ENCODE measurements at places on chromosomes 5 and 9. TPM values are rescaled to one million over a fixed set of nuclear protein-coding genes. Genes with fewer than 3 reads are reported as not detected.

DNA sequence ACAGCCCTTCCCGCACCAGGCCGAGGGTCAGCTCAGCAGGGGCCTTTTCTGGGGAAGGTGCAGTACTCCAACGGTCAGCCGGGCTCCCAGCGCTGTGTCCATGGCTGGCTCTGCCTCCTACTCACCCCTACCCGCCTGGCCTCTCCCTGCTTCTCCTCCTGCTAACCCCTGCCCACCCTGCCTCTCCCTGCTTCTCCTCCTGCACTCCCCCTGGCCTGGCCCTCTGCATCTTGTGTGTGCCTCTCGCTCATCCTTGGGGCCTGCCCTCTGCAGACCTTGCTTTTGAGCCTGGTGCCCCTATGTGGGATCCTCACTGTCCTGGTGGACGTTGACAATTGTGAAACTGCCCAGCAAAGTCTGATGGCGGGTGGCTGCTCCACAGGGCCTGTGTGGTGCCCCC, 274.6 kb upstream of the IRX2 start:
- peak; percentile 21 for DNase-seq

DNA sequence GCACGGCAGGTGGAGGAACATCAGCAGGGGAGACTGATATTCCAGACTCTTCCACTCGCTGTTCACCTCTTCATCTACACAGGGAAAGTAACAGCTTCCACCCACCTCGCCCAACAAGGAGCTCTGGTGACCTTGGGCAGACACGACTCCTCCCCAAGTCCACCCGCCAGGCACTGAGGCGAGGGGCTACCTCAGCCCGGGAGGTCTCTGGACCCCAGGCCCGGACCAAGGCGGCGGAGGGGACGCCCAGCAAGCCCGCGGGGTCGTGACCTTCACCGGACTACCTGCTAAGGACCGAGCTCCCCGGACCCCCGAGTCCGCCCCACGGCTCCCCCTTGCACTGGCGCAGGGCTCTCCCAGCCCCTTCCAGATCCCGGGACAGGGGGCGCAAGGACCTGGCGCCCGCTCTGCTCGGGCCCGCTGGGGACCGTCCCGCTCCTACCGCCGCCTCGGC, 70.2 kb upstream of the LPCAT1 start:
- DNase-seq: peak; percentile 34

DNA sequence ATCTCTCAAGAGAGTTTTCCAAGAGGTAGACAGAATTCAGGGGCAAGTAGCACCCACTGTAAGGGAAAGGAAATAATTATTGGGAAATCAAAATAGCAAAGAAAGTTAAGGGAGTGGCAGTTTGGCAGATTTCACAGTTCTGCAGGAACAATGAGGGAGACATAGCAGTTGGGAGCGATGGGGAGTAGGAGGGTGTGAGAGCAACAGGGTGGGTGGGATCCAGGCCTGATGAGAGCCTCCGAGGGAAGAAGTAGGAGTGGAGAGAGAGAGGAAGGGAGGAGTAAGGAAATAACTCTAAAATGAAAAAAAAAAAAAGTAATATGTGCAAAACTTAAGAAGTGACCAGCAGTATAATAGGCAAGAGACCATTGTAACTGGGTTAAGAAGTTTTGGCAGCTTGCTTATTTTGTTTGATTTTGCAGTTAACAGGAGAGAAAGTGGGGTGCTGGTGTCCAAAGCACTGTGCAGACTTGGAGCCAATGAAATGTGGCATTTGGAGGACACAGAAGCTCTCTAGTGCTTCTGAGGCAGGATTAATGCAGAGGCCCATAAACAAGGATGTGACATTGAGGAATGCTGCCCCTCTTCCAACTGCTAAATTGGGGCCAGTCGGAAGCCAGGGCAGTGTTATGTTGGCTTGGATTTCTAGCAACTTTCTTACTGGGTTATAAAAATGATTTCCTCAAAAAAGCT, 10.2 kb downstream of the TNFAIP8 start:
- no peak for DNase-seq

- DNase-seq: peak; percentile 30
Measured at GRCh38 chr5:178429491-178430185, 160.6 kb downstream of the COL23A1 start.

DNA sequence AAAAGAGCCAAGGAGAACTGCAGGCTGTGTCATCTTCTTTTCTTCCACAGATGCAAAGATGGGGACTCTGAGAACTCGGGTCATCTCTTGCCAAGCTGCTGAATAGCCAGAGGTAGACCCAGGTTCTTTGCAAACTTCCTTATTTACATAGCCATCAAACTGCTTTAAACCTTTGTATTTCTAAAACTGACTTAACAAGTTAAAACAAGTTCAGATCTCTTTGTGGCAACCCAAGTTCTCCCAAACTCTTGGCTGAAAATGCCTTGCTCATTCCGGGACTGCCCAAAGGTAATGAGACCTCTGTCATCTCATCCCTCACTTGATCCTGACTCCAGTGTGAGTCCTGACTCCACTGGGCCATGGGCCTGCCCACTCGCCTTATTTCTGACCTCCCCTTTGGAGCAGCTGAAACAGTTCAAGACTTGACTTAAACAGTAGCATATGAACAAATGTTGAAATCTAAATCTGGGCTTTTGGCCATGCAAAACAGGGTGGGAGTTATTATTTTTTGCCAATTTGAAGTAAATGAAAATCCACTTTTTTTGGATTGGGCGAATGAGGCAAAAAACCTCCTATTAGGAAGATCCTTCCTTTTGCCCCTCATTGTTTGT, 50.6 kb downstream of the FBXL7 start:
- DNase-seq: no peak

GRCh38 chr5:129724647-129725046, 23.2 kb upstream of the MINAR2 start:
- no peak for DNase-seq

DNA sequence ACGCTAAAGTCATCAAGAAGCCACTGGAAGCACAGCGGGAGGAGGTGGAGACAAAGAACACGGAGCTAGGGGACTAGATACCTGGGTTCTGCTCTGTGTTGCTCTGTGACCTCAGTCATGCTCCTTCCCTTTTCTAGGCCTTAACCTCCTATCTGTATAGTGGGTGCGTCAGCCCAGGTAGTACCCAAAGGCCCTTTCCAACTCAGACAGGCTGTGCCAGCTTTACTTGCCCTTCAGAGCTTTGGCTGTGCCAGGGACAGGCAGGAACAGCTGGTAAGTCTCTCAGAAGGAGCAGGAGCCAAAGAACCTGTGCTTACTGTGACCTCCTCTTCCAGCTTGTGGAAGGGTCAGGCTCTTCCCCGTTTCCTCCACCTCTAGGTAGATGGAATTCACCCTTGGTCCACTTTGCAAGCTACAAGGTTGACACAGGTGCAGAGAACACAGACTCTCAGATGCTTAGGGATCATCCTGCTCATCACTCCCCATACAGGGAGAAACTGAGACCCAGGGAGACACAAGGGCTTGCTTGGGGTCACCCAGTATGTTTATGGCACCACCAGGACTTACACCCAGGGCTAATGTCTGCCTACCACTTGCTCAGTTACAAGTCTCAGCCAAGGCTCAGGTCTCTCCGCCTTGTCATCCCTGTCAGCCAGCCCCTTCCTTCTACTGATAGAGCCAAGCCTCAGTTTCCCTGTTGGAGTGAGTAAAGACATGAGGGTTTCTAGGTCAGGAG, 1.7 kb downstream of the CCDC69 start:
- no peak for DNase-seq

DNA sequence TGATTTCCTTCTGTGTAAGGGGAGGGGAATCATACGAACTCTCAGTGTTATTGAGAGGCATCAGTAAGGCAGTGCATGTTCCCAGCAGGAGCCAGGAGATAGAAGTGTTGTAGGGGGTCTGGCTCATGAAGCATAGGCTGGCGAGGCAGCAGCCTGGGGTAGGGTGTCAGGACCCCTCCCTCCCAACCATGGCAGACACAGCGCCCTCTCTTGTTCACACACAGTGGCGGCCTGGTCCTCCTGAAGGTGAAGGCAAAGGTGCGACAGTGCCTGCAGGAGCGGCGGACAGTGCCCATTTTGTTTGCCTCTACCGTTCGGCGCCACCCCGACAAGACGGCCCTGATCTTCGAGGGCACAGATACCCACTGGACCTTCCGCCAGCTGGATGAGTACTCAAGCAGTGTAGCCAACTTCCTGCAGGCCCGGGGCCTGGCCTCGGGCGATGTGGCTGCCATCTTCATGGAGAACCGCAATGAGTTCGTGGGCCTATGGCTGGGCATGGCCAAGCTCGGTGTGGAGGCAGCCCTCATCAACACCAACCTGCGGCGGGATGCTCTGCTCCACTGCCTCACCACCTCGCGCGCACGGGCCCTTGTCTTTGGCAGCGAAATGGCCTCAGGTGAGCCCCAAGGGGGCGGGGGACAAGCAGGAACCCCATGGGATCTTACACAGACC, 4.7 kb downstream of the SLC27A4 start:
- no peak for DNase-seq

- DNase-seq: no peak
Measured at GRCh38 chr5:111781200-111781599, 24.2 kb upstream of the NREP start.

DNA sequence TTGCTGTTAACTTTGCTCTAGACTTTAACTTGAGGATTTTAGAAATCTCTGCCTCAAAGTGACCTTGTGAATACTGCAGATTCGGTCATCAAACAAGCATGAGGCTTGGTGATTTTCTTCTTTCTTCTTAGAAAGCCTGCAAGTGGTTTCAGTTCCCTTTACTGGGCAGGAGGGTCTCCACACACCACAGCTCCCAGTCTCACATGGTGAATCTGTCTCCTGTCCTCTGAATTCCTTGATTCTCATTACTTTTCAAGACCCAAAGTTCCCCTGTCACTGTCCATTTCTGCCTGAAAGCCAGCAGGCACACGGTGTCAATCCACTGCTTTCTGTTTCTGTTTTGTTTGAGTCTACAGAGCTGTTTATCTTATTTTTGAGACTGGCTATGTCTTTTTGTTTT, 14.1 kb downstream of the HSPB3 start:
- no peak for DNase-seq

- DNase-seq: no peak
Measured at GRCh38 chr5:68067976-68068603, 147.5 kb upstream of the PIK3R1 start.

GRCh38 chr9:80066931-80067330, 495.2 kb downstream of the TLE4 start:
- DNase-seq: no peak

AHRR gene
- 0.47 TPM for total RNA-seq

NPM1 gene
- 186 TPM for total RNA-seq

ENTPD8 gene
- total RNA-seq: 4.7 TPM
